ENCODE measurements at places on chromosomes 6 and 20.

- DNase-seq, result no peak
These were observed 2.4 kb upstream of the GNMT start for GRCh38 chr6:42958125-42958524.

- DNase-seq, result no peak
These were observed 61.9 kb downstream of the CNKSR3 start for GRCh38 chr6:154448448-154449096.

- no peak for DNase-seq
These were observed 17.6 kb upstream of the L3MBTL3 start for GRCh38 chr6:130000526-130001421.

DNA sequence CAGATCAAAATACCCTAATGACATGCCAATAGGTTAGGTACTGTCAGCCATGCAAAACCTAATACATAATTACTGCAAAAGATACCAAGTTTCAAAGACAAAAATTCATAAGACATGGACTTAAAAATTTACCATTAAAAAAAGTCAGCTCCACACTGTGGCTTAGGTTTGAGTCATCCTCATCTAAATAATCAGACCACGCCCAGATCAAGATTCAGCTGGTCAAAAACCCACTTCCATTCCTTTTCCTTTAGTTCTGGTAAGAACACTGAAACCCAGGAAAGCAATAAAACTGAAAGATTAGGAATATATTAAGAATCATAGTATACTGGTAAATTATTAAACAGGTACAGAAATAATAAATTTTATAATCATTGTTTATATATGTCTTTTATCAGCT, 81.0 kb upstream of the ASF1A start:
- DNase-seq, result no peak

GRCh38 chr6:23688650-23689049, 437.4 kb upstream of the NRSN1 start:
- no peak for DNase-seq

GRCh38 chr6:168664956-168665355, 224.0 kb downstream of the SMOC2 start:
- DNase-seq, result no peak

All from stimulated activated CD4-positive, alpha-beta T cell treated with anti-CD3 and anti-CD28 coated beads, Interleukin-4, amount 100 ng/mL, for 4 hours (primary cell).